H7 (cell line): ENCODE measurements at places on chromosomes 6 and 20. TPM values are rescaled to one million over a fixed set of nuclear protein-coding genes. Genes with fewer than 3 reads are reported as not detected.

GRCh38 chr20:19882446-19882845, 124.4 kb downstream of the RIN2 start:
- DNase-seq, result no peak

- peak; percentile 74 for DNase-seq
Observed at GRCh38 chr6:43953794-43954310, 173.4 kb downstream of the MRPL14 start.

Gene ERMARD
- total RNA-seq, result 13.4 and 22.9 TPM in 2 replicates

DNA sequence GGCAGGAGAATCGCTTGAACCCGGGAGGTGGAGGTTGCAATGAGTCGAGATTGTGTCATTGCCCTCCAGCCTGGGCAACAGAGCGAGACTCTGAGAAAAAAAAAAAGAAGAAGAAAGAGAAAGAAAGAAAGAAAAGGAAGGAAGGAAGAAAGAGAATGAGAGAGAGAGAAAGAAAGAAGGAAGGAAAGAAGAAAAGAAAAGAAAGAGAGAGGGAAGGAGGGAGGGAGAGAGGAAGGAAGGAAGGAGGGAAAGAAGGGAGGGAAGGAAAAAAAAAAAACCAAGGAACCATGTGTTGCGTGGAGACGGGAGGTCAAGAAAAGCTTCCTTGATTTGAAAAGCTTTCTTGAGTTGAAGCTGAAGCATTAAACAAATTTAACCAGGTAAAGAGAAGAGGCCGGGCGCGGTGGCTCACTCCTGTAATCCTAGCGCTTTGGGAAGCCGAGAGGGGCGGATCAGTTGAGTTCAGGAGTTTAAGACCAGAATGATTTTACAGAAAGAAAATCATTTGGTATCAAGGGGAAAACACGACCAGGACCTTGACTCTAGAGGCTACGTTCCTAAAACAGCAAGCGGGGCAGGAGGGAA, 90.5 kb upstream of the PRSS16 start:
- no peak for DNase-seq

GRCh38 chr6:24069526-24069925, 56.5 kb upstream of the NRSN1 start:
- no peak for DNase-seq

DNA sequence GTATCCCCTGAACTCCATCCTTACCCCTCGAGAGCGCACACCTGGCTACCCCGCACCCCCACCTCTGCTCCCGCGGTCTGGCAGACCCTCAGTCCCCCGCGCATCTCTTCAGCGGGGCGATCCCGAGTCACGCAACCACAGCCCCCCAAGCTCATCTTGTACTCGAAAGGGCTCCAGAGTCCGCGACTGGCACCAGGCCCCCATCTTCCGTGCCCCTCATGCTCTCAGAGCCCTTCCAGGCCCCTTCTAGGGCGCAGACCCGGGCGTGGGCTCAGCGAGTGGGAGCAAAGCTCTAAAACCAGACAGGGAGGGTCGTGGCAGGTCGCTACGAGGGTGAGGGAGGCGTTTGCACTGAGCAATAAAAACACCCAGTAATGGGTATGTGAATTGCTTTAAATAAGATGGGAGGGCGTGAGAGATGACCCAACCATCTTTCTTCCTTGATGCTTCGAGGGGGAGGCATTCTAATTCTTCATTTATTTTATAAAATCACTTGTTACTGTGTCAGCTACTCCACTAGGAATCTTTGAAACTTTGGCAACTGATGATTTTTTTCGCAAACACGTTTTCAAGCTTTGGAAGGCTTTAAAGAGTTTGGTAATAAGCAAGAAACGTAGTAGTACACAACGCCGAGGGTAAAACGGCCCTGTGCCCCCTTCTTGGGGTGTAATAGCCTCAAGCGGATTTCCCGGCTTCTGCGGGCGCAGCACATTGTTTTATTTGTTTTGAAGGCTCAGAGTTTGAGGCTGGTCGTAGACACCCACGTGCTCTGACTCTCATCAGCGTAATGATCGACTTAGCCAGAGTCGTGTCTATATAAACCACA, 42.6 kb upstream of the SUPT3H start:
- peak; percentile 54 for DNase-seq

Gene MEP1A
- total RNA-seq, result not detected in 2 replicates

- DNase-seq, result no peak
Observed at GRCh38 chr6:112037783-112038216, 16.1 kb upstream of the CCN6 start.
